ENCODE measurements at places on chromosomes 3 and 15. TPM values are rescaled to one million over a fixed set of nuclear protein-coding genes. Genes with fewer than 3 reads are reported as not detected.

PTH1R gene
- not detected for total RNA-seq

NCKIPSD gene
- 54.1 TPM for total RNA-seq

FGF7 gene
- not detected for total RNA-seq

DNA sequence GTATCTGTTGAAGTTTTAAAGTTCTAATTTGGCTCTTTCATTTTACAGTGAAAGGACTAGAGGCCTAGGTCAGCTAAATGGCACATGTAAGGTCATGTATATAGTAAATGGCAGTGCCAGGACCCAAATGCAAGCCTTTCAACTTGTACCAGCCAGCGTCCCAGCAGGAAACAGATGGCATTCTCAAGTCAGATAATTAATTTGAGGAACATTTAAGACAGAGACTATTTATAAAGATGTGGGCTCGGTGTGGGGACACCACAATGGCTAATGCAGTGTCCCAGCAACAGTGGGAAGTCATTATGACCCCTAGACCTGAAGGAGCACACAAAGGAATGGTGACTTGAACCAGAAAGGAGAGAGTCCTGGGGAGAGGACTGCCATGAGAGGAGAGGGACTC, 6.1 kb downstream of the MINDY4B start:
- H3K27ac ChIP-seq, result no peak overlapping the region
- no peaks in the 10 kb centered on the region for H3K4me1 ChIP-seq
- no peaks in the 10 kb centered on the region for H3K36me3 ChIP-seq
- H3K4me3 ChIP-seq, result no peak overlapping the region

- H3K36me3 ChIP-seq, result peaks cover 22% of the 10 kb centered on the region
- no peak for DNase-seq
- no peak overlapping the region for H3K4me3 ChIP-seq
- peak overlapping the region; percentile 62 for H3K27ac ChIP-seq
- H3K4me1 ChIP-seq, result peaks cover 40% of the 10 kb centered on the region
Observed at GRCh38 chr3:152384412-152384811, 115.7 kb downstream of the MBNL1 start.

GRCh38 chr15:92943581-92943980, 43.5 kb downstream of the CHD2 start:
- peaks cover 90% of the 10 kb centered on the region for H3K36me3 ChIP-seq
- no peak overlapping the region for H3K4me3 ChIP-seq
- H3K4me1 ChIP-seq, result peaks cover 15% of the 10 kb centered on the region
- no peak overlapping the region for H3K27ac ChIP-seq
- no peaks in the 10 kb centered on the region for H3K27me3 ChIP-seq
- DNase-seq, result no peak
